Central memory CD8-positive, alpha-beta T cell (primary cell): ENCODE measurements at places on chromosomes 11 and 22.

- DNase-seq = no peak
These were observed 3.1 kb downstream of the TMEM25 start for GRCh38 chr11:118533769-118534729.

DNA sequence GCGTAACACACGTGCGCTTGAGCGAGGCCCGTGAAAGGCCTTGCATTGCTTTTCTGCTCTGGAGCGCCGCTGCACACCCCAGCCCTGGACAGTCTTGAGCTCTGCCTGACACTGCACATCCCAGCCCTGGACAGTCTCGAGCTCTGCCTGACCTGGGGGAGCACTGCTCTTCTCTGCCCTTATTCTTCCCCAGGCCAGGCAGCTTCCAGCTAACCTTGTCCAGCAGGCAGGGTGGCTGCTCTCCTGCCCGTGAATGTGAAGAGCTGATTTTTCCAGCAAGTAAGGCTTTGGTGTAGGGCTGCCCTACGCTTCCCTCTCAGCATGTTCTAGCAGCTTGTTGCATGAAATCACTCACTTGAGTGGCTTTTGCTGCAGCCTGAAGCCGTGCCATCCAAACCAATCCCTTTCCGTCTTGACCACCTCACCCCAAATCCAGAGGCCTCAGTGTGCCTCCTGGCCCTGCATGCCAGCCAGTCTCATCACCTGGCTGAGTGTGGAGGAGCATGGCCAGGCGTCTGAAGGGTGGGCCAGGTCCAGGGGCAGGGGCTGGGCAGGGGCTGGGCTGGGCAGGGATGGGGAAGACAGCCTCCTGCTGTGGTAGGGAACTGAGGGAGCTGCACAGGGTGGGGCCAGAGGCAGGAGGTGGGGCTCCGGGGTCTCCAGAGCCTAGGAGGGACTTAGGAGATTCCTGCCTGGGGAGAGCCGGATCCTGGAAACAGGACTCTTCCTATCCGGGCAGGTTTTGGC lies 89.5 kb upstream of the B3GAT1 start:
- DNase-seq = no peak

- no peak for DNase-seq
These were observed 45.3 kb upstream of the NECTIN1 start for GRCh38 chr11:119774172-119774763.

GRCh38 chr11:70921804-70922203 lies 330.6 kb downstream of the SHANK2 start:
- DNase-seq = no peak

- no peak for DNase-seq
These were observed 379.4 kb downstream of the DYNC2H1 start for GRCh38 chr11:103488579-103488978.

GRCh38 chr22:22087854-22088657 lies 105.5 kb upstream of the TOP3B start:
- no peak for DNase-seq

DNA sequence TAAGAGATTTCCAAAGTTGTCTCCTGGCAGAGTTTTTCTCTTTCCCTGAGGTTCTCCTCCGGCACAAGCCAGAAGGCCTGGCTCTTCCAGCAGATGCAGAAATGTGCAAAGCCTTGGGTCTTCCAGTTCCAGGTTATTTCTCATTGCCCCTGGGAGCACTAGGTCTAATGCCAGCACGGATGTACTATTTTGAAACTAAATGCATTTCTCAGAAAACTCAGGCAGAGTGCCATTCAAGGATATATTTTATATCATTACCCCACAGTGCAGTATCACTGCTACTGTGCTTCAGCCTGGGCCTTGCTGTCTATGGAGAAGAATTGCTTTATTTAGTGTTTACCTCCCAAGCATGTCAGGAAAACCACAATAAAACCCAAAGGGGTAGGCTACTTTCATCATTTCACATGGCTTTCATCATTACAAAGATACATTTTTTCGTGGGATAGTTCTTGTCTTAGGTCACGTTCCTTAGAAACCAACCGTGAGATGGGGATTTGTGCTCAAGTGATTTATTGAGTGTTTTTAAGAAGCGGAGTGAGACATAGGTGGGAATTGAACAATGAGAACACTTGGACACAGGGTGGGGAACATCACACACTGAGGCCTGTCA lies 22.4 kb upstream of the FZD4 start:
- DNase-seq = no peak

- no peak for DNase-seq
These were observed 39.6 kb downstream of the BTBD10 start for GRCh38 chr11:13423372-13423771.

- DNase-seq = no peak
These were observed 7.8 kb downstream of the OAF start for GRCh38 chr11:120218695-120219033.

GRCh38 chr22:21764038-21764804 lies 28.6 kb upstream of the YPEL1 start:
- DNase-seq = no peak

DNA sequence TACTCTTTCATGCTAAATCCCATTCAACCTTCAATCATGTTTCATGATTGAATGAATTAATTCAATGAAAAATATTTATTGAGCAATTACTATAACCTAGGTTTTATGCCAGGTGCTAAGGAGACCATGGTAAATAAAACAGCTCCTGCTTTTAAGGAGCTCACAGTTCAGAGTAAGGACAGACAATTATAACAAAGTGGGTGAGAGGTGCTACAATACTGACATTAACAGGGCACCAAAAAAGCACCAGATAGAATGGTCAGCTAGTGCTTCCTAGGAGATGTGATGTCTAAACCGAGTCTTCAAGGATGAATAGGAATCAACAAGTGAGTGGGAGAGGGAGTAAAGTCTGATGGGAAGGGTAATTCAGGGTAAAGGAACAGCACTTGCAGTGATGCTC lies 366.7 kb downstream of the SOX6 start:
- DNase-seq = no peak

- DNase-seq = no peak
These were observed 13.3 kb downstream of the LRRC4C start for GRCh38 chr11:41446107-41446506.

DNA sequence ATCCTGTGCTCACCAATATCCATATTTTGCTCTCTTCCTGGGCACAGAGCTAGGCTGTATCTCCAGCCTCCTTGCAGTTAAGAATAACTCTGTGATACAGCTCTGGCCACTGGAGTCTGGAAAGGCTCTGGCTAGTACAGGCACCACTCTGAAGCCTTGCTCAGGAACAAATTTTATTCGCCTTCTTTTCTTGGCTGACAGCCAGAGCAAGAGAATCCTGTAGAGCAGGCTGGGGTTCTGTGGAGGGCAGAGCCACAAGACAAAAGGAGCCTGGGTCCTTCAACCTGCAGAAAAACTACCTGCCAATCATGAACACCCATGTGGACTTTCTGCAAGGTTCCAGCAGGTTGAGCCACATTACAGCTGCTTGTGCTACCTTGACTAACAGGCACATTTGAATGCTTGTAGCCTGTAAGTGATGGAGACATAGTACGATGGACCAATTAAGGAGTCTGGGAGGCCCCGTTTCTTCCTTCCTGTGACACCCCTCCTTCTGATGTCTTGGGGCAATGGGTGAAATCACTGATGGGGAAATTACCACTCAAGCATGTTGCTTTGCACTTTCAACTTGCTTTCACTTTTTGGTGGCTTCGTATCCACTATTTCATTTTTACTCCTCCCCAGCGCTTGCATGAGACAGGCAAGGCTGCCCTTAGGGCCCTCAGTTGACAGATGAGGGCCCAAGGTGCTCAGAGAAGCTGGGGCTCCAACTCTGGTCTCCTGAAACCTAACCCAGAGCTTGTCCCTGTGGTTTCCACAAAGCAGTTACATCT lies 267.2 kb upstream of the SYN3 start:
- DNase-seq = no peak

- DNase-seq = no peak
These were observed 44.1 kb downstream of the MACROD1 start for GRCh38 chr11:64121663-64122410.

GRCh38 chr11:84817998-84818397 lies 809.1 kb downstream of the DLG2 start:
- no peak for DNase-seq

- DNase-seq = no peak
These were observed 48.8 kb downstream of the NAT10 start for GRCh38 chr11:34154059-34154875.

DNA sequence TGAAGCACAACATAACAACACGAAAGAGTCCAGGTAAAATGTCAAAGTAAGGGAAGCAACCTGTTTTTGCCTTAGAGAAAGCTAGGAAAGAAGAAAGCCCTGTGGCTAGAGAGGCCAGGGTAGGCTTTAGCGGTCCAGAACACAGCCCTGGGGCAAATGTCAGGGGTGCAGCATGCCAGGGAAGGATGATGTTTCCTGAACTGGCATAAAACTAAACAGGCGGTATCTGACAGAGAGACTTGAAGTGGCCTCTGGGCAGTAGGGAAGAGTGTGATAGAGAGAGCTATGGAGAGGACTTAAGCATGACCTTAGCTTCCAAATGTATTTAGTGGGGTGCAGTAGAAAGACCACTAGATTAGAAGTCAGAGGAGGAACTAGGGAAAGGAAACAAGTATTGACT lies 103.5 kb downstream of the KCNC1 start:
- no peak for DNase-seq

DNA sequence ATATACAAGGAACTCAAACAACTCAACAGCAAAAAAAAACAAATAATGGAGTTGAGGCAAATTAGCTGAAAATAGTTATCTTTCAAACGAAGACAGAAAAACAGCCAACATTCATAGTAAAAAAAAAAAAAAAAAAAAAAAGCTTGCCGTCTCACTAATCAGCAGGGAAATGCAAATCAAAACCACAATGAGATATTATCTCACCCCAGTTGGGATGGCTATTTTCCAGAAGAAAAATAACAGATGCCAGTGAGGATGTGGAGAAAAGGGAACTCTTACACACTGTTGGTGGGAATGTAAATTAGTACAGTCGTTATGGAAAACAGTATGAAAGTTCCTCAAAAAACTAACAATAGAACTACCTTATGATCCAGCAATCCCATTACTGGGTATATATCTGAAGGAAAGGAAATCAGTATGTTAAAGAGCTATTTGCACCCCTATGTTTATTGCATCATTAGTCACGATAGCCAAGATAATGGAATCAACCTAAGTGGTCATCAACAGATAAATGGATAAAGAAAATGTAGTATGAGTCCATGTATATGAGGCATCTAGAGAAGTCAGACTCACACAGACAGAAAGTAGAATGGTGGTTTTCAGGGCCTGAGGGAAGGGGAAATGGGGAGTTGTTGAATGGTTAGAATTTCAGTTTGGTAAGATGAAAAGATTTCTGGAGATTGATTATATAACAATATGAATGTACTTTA lies 56.0 kb downstream of the USP35 start:
- no peak for DNase-seq

DNA sequence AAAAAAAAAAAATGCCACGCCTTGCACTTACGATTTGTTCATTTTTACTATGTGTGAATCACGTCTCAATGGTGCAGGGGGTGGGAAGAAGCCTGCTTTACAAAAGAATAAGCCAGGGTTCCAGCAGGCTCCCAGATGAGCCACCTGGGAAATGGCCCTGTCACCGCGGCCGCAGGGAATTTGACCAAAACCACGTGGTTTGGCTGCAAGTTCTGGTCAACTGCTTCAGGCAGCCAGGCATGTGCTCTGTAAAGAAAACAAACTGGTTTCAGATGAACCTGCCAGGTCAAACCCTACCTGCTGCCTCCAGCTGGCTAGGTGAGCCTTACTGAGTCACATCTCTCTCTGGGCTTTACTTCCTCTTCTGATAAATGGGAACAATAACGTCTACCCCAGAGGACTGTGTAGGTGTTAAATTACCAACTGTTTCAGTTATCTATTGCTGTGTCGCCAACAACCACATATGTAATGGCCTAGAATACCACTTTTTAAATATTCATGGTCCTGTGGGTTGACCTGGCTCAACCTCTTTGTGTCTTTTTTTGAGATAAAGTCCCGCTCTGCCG lies 30.5 kb upstream of the GCAT start:
- no peak for DNase-seq

DNA sequence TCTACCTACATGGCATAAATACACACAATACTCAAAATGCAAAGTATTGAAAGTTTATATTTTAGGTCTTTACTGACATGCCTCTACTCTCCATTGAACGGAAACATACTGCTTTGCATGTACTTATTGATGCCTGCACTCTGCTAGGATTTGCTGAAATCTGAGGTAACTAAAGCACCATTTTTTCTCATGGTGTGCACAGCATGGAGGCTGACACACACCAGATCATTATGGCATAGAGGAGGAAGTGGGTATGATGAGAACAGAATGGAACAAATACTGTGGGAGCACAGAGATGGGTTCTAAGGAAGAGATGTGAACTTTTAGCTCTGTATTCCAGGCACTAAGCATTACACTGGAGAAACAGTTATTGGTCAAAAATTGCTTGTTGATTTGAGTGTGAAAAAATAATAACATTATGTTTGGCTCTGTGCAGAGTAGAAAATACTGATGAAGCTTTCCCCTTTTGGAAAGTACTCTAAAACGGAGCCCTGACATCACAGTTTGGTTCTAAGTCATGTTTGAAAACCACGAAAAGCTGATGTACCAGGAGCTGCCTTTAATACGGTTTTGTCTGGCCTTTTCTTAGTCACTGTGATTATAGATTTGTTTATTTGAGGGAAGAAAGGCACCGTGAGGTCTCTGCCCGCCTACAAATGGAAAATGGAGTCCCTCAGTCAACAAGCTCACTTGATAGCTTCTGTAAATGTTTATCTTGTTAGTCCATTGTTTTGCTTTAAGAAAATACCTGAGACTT lies 5.6 kb downstream of the OR52R1 start:
- no peak for DNase-seq

DNA sequence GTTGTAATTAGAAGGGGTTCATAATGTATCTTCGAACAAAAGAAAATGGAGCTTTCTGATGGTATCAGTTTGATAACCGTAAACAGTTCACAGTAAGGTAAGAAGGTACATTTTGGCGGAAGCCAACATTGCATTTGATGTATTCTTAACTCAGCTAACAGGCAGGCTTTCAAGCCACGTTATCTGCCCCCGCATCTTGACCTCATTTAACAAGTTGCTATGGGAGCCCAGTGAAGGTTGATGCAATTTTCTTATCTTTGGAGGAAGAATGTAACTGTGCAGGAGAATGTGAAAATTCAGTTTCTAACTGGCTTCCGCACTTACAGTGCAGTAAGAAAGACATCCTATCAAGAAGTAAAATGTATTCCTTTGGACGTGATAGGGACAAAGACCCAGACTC lies 110.6 kb downstream of the ETS1 start:
- peak; percentile 81 for DNase-seq

GRCh38 chr11:62472063-62472884 lies 53.4 kb downstream of the SCGB1A1 start:
- no peak for DNase-seq

GRCh38 chr11:115965767-115966504 lies 461.7 kb upstream of the CADM1 start:
- DNase-seq = no peak

DNA sequence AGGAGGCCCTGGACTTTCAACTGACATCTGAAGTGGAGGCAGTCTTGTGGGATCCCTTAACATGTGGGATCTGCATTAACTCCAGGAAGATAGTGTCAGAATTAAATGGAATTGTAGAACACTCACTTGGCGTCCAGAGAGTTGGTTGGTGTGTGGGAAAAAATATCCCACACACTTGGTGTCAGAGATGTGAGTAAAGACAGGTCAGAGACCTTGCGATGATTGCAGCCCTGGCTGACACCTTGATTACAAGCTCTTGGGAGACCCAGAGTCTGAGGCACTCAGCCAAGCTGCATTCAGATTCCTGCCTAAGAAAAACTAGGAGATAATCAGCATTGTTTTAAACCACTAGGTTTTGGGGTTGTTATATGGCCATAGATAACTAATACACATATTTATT lies 7.2 kb upstream of the TPCN2 start:
- no peak for DNase-seq
